Left forelimb (tissue), 1 donor: ENCODE measurements at places on chromosomes 11 and 22.

DNA sequence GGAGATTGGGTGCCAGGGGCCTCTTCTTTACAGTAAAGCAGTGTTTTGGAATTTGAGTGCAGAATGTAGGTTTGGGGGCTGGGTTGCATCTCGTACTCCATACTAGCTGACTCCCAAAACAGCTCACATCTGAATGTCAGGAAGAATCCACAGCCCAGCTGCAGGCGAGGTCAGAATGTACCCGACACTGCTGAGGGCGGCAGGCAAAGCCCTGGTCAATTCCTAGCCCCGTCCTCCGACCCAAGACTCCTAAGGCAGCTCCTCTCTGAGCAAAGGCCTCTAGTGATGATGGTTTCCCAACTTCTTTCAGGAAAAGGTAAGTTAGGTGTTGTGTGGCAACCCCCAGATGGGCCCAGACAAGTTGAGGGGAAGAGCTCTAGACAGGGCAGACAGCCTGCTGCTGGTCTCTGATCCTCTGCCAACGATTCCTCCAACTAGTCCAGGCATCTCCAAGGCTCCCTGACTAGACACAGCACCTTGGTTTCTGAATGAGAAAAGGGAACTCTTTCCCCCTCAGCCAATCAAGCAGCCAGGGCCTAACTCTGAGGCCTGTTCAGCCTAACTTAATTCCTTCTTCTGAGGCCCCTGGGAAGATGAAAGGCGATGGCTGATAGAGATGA, 8.6 kb downstream of the LARGE2 start:
- no peak for DNase-seq

GRCh38 chr11:73875380-73875779, 1.3 kb downstream of the COA4 start:
- no peak for DNase-seq

- no peak for DNase-seq
Observed at GRCh38 chr11:20042045-20042639, 118.1 kb downstream of the DBX1 start.

DNA sequence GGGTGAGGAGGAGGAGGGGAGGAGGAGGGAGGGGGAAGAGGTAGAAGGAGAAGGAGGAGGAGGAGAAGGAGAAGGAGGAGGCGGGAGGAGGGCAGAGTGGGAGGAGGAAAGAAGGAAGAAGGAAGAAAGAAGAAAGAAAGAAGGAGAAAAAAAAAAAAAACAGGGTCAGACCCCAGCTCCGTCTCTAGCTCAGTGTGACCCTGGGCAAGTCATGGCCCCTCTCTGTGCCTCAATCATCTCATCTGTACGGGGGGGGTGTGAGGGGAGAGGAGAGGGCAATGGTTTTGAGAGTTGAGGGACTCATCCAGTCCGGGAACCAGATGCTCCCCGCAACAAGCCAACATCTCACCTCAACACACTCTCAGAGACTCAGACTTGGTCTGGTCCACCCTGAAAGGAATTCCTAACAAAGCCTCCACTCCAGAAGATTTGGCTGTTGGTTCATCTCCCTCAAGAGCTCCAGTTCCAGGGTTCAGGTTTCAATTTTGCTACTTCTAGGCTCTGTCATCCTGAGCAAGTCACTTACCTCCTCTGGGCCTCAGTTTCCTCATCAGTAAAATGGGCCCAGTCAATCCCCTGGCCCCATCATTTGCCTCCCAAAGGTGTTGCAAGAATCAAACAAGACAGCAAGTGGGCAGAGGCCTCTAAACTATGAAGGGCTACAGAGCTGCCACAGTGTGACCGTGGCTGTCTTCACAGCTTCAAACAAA, 7.7 kb downstream of the CARD10 start:
- no peak for DNase-seq

GRCh38 chr22:33401291-33401690, 343.1 kb upstream of the SYN3 start:
- DNase-seq, result no peak

GRCh38 chr11:75801362-75802020, 13.5 kb upstream of the UVRAG start:
- peak; percentile 51 for DNase-seq

DNA sequence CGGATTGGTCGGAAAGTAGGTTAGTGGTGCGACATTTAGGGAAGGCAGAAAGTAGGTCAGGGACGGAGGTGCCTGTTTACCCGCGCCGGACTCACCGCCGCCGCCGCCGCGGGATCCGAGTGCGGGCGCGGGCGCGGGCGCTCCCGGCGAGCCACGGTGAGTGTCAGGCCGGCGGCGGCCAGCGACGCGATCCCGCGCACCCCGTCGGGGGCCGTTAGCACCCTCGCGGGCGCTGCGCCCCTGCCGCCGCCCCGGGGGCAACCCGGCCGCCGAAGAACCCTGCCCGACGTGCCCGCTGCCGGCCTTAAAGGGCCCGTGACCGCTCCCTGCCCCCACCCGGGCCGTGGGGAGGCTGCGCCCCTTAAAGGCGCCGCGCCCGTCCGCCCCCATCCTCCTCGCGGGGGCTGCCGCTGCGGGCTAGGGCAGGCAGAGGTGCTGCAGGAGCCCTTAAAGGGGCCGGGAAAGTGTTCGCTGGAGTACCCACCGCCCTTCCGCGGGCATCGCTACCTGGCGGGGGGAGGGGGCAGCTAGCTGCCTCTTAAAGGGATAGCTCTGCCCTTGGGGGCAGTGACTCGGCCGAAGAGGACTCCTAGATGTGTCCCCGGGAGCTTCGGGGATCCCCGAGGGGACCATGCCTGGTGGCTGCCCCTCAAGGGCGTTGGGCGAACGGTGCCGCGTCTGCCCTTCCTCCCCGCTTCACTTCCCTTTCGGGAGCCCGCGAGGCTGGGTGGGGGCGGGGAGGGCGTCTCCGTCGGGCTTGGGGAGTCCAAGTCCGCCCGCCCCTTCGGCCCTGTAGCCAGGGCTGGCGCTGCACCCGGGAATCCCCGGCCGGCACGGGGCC, at the start of gene BMAL1:
TSS of gene BMAL1 (plus strand) at position 23 of the 841 bp plus-strand sequence. CDS start 76,519 bp downstream, outside the sequence.
- DNase-seq, result no peak

DNA sequence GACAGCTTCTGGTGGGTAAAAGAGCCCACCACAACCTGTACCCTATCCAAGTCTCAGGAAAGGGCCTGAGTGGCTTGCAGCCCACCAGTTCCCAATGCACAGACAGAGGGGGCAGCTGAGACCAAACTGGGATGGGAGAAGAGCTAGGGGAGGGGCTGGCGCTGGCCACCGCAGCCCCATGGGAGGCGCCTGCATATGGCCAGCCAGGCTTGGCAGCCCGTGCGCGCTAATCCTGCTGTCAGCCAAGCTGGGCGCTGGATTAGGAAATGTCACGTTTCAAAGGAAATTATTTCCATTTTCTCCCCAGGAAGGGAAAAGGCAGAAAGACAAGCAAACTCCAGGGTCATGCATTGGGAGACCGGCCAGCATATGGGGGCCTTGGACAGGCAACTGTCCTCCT, 236.8 kb downstream of the BUD13 start:
- no peak for DNase-seq

DNA sequence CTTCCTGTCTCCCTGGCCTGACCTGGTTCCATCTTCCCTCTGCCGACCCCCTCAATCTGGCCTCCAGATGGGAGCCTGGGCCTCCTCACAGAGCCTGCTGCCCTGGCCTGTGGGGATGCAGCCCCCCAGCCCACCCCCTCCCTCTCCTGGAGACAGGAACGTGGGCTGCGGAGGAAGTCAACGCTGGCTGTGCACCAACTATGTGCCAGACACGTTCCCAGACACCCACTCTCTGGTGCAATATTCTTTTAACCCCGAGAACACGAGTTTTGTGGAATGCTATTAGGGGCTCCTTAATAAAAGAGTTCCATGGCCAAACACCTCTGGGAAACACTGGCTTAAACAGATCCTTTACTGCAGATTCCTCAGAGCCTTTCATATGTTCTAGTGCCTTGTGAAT, 15.9 kb downstream of the WNT11 start:
- DNase-seq, result no peak

DNA sequence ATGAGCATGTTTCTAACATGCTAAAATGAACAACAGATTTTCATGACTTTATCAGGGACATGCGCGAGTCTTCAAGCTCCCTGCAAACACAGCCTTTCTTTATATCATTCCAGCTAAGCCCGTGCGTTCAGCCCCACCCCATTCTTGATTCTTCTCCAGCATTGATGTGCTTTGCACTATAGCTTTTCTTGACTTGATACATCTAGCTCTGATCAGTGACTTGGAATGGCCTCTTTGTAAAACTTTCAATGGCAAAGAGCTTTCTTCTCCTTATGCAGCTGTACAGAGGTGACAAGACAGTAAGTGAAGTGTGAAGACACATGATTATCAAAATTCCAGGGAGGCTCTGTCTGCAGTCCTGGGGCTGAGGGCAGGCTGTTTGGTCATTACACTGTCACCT, 561.0 kb downstream of the OPCML start:
- DNase-seq, result no peak

GRCh38 chr11:133955945-133956421, 785 bp downstream of the IGSF9B start:
- no peak for DNase-seq

DNA sequence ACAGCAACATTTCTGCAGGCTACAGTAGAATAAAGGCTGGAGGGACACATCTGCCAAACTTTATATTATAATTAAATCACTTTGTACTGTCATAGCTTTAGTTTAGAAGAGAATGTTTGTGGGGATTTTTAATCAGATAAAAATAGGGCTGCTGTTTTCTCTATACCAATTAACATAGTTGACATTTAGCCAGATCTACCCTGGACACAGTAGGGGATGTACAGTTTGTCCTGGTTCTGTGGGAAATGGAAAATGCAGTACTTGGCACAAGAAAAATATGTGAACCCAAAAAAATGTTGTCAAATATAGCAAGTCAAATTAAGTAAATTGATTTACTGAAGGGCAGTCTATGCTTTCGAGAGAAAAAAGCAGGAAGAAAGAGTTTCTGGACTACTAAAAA, 20.8 kb upstream of the PICALM start:
- DNase-seq, result no peak

- DNase-seq, result peak; percentile 88
Observed at GRCh38 chr11:65637794-65638419, at the start of gene SIPA1. Gene SIPA1, plus strand, starts transcription at chr11:65638101. Its CDS starts 2,821 bp downstream, at chr11:65640922.

- no peak for DNase-seq
Observed at GRCh38 chr11:41392596-41392995, 66.9 kb downstream of the LRRC4C start.

DNA sequence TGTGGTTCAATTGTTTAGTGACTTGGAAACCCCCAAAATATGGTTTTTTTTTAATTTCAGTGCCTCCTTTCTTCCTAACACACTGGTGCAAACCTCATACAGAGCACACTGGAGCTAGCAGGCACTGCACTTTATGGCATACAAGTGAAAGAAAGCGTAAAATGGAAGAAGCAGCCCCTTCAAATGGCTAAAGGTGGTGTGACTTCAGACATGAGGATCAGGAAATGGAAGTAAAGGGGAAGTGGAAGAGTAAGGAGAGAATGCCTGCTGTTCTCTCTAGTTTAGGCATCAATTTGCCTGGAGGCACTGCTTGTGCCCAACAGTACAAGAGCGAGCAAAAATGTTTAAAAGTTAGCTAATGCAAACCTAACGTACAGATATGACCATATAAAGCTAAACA, 5.7 kb downstream of the RSF1 start:
- DNase-seq, result no peak

DNA sequence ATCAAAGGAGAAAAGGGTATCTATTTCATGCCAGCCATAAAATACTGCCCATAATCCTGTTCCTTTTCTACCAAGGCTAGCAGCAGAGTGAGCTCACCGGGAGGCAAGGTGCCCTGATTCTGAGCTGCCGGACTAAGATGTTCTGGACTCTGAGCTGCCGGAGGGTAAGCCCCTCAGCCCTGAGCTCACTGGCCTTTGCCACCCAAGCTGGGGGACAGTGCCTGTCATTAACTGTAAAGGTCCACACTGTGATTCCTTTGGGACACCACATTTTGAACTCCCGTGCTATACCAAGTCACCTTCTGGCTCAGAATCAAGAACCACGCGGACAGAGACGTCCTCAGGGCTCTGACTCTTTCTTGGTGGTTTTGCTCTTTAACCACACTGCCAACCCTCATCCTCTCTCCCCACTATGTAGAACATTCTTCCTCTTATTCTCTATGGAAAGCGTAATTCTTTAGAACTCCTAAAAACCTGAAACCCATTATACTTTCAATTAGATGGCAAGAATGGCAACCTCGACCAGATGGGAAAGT, 88.4 kb upstream of the BID start:
- no peak for DNase-seq

DNA sequence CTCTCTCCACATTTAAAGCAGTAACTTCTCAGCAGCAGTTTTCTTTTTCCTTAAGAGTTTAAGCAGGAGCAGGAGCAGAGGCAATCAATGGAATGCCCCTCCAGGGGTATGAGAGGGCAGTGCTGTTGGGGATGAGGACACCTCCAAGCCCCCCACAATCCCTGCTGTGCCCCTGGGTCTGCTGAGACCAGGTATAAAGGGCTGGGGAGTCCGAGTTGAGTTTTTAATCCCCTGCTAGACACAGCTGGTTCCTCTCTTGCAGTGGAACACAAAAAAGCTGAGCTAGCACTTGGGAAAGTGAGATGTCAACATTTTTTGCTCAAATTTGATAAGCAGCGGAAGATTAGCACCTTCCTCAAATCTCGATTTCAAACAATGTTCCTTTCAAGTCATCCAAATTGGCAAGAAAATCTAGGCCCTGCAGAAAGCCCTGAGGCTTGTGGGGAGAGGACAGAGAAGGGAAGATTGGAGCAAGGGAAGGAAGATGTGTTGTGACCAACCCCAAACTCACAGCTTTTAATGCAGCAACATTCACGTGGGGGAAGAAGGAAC, 581.9 kb downstream of the SOX6 start:
- DNase-seq, result no peak

- no peak for DNase-seq
Observed at GRCh38 chr22:28008056-28008455, 89.0 kb upstream of the PITPNB start.

DNA sequence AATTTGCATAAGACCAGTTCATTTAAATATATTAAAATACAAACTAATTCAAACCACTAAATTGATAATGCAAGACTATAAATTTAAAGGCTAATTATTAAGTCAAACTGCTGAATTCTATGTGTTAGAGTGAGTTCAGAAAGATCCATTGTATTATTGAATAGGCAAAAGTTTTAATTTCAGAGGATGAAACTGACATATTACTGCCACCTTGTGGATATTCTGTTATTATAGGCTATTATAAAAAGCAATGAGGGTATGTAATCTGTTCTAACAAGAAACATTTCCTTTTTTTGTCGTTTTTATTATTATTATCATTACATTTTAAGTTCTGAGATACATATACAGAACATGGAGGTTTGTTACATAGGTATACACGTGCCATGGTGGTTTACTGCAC, 20.9 kb upstream of the NAALAD2 start:
- no peak for DNase-seq

DNA sequence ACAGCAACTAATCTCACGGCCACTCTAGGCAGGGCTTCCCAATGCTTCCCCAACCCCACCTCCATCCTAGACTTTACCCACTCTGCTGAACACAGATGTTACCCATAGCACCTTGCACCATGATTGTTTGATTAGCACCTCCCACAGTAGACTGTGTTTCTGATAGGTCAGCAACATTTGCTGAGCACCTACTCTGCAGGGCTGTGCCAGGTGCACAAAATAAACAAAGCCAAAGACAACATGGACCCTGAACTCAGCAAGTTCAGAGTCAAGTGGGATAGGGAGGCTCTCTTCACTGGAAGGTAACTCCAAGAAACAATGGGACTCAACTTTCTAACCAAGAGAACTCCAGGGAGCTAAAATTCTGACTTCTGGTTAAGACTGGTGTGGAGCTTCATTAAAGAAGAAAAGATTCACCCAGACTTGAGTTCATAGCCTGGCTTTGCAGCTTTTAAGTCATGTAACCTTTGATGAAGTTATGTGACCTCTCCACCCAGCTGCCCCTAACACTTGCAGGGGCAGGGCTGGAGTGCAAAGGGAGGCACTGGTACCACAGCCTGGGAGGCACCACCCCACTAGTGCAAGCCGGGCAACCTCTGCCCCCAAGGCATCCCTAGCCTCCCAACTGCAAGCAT, 6.7 kb upstream of the RTN4RL2 start:
- DNase-seq, result no peak

- DNase-seq, result no peak
Observed at GRCh38 chr11:126898802-126899201, 101.8 kb downstream of the KIRREL3 start.
